ENCODE measurements at places on chromosomes 12 and 14.

GRCh38 chr14:50578433-50578832, 18.5 kb downstream of the ATL1 start:
- DNase-seq: no peak

- no peak for DNase-seq
Measured at GRCh38 chr12:81811778-81812125, 52.6 kb upstream of the PPFIA2 start.

- no peak for DNase-seq
Measured at GRCh38 chr12:42979746-42980145, 390.2 kb upstream of the PRICKLE1 start.

GRCh38 chr14:89058697-89059096, 234.2 kb downstream of the TTC8 start:
- DNase-seq: no peak

- no peak for DNase-seq
Measured at GRCh38 chr12:57089271-57090245, 644 bp downstream of the NAB2 start.

DNA sequence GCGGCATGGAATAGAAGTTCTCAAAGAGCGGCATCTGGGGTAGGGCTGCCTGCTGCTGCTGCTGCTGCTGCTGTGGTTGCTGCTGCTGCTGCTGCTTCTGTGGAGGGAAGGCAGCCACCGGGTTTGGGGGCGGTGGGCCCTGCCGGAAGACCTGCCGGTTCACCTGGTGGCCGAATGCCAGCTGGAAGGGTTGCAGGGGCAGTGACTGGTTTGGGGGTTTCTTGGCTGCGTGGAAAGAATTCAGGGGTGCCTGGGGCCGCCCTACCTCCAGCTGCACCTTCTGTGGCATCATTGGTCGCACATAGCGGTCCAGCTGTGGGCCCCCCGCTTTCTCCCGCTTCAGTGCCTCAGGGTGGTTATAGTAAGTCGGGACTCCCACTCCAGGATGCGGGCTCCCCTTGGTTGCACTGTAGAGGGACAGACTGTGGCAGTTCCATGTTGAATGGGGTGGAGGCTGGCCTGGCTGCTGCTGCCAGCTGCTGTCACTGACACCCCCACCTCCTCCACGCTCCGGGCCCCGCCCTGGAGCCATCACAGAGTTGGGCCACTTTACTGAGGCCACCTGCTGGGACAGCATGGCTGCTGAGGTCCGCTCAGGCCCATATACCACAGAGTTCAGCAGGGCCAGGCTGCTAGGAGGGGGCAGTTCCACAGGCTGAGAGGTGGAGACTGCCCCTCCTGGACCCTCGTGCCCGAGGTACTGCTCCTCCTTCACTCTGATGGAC, 25.2 kb upstream of the PNMA1 start:
- no peak for DNase-seq

DNA sequence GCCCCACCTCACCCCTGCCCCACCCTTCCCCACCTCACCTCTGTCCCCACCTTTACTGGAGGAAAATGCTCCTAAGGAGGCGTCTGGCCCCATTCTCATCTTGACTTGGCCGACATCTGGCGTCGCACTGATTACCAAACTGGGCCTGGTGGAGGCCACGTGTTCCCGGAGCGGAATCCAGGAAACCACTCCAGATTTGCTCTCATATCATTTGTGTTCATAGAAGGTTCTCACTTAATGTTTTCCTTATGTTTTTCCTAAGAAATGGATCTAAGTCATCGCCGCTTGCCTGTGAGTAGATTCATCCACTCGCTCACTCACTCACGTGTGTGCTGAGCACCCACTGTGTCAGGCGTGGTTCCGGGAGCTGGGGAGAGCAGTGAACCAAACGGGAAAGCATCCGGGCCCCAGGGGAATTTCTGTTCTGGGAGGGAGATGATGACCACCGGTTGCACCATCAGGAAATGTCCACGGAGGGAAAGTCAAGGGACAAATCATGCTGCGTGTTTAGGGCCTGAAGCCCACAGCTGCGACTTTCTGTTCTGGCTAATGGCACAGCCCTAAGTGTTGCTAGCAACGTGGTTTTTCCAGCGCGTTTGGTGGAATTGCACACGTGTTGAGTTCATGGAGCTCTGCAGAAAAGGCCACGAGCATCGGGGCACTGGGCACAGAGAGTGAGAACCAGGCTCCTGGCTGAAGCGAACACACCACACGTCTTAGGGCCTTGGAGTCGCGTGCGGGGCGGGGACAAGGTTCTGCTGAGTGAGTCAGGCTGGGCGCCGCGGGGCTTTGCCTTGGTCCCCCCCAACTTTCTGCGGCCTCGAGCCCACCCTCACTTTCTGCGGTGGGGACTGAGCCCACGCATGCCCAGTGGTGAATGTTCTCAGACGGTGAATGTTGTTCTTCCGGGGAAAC, 57.7 kb downstream of the ADGRD1 start:
- no peak for DNase-seq

DNA sequence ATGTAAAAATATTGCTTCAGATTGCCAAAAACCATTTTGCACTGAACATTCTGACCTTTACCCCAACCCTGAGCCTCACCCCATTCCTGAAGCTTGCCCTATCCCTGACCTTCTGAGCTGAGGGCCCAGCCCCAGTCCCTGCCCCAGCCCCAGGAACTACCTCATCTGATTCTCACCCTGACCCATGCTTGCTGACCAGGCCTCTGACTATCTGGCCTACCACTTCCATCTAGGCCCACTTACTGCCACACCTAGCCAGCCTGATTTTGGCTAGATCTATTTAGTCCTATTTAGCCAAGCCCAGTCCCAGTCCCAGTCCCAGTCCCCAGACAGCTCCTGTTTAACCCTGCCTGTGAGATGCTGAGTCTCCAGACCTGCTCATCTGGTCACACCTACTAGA, 33.6 kb downstream of the OR10P1 start:
- DNase-seq: no peak

- DNase-seq: no peak
Measured at GRCh38 chr12:131102991-131103668, 149.4 kb downstream of the ADGRD1 start.

DNA sequence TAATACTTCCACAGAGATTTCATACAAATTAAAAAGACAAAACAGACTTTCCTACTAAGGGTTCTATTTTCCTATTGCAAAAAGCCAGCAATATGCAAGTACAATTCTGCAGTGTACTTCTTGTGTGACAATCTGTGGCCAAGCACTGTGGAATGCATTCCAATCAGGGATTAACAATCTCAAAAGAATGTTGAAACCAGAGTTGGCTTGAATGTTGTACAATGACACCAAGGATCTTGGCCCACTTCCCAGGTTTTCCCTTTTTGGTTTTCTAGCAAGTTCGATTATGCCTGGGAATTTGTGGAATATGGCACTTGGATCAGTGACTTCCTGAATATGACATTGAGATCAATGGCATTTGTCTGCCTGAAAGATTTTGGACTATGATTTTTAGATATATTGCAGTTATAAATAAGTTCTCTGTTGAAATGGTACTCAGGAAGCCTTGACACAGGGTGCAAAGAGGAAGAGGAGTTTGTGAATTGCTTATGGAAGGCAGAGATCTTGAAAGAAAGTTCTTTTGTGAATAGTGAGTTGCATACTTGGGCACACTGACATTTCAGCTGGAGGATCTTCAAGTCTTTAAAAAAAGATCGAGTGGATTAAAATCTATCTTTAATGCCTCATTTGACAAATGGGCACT, 81.4 kb upstream of the FERMT2 start:
- DNase-seq: no peak

- DNase-seq: peak; percentile 61
Measured at GRCh38 chr14:104708606-104709268, 15.3 kb upstream of the ADSS1 start.

DNA sequence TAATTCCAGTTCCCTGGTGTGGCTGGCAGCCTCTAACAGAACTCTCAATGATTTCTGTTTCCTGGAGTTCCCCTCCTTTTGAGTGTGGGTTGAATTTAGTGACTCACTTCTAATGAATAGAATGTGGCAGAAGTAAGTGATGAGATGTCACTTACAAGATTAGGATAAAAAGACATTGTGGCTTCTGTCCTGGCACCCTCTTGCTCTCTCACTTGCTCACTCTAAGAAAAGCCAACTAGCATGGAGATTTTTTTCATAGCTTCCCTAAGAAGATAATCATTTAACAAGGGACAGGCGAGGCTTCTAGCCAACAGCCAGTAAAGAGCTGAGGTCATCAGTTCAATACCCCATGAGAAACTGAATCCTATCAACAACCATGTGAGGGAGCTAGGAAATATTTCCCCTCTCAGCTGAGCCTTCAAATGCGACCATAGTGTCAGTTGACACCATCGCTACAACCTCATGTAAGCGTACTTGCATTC, 156.7 kb downstream of the TMTC3 start:
- no peak for DNase-seq

- no peak for DNase-seq
Measured at GRCh38 chr14:71433303-71433702, 498.9 kb upstream of the RGS6 start.

DNA sequence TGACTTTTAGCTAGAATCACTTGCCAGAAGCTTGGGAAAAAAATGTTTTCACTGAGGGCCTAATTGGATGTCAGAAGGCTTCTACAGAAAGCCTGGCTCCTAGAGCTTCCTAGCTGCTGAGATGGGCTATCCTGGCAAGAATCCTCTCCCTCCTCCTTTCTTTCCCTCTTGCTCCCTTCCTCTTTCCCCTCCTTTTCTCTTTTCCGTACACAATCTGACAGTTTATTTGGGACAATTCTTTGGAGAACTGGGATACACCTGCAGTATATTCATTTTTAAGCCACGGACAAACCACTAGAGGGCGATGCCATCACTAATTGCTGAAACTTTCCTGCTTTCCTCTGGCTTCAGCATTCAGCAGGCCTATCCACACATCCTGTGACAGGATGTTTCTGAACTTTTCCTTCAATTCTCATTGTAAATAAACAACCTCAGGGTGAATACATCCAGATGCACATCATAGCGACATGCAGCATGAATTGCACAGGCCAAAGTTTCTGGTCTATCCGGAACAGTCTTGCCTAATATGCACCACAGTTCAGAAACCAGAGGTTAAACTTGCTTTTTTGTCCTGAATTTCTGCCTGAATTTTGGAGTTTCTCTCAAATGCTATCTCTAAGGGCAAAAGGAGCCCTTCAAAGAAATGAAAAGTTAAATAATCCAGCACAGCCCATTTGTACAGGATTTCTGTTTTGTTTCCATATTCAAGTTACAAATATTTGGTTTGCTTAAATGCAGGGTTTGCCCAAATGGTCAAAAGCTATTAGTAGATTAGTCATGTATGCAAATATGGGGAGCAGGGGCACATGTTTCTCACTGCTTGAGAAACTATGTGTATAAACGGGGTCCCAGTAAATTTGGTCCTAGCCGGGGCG, 142.8 kb downstream of the PAWR start:
- DNase-seq: no peak

GRCh38 chr14:60221457-60221856, 27.6 kb upstream of the PPM1A start:
- no peak for DNase-seq

DNA sequence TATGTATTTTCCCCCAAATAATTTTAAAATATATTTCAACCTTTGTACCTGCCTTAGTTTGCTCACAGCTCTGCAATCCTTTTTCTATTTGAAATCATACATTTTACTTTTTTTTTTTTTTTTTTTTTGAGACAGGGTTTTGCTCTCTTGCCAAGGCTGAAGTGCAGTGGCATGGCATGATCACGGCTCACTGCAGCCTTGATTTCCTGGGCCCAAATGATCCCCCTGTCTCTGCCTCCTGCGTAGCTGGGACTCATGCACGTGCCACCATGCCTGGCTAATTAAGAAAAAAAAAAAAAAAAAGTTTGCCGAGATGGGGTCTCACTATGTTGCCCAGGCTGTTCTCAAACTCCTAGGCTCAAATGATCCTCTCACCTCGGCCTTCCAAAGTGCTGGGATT, 1.3 kb upstream of the SYCP3 start:
- no peak for DNase-seq

GRCh38 chr12:124778411-124778810, 85.3 kb downstream of the SCARB1 start:
- DNase-seq: no peak

DNA sequence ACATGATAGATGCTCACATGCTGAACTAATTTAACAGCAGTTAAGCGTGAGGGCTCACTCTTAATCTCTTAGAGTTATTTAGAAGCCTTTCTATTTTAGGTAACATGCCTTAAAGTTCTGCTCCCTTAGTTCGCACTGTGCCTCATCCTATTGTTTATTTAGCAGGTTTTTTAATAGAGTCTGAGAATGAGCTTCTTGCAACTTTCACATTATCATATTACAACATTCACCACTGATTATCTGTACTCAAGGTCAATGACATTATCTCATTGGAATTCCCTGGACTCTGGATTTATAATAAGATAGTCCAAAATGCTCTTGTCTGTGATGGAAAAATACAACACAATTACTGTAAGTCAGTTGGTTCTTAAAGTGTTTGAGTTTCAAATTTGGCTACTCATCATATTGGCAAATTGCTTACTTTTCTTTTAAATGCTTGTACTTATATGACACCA, 183.6 kb upstream of the SLC38A2 start:
- DNase-seq: no peak

DNA sequence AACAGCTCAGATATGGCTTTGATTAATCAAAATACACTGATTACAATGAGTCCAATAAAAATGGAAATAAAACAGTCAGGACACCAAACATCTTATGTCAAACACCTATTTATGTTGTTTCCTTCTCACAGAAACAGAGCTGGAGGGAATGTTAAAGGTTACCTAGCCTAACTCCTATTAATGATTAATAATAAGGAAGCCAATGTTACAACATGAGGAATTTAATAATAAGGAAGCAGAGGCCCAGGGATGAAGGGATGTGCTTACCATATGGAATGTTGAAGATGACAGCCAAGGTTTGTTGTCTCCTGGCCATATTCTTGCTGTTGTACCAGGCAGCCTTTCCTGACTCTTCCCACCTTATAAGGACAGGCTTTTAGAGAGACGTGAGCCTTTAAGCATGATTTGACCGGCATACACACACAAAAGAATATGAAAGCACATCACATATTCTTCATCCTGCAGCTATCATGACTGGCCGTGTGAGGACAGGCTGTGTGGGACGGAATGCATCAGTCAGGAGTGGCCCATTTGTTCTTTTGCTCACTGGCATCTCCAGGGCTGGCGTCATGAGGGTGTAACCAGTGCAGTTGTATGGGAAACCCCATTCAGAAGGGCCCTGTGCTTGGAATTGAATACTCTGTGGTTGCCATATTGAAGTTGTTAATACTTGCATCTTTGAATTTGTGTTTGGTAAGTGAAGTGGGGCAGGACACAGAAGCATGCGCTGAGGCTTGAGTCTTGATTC, 3.1 kb upstream of the GPRC5D start:
- DNase-seq: no peak

DNA sequence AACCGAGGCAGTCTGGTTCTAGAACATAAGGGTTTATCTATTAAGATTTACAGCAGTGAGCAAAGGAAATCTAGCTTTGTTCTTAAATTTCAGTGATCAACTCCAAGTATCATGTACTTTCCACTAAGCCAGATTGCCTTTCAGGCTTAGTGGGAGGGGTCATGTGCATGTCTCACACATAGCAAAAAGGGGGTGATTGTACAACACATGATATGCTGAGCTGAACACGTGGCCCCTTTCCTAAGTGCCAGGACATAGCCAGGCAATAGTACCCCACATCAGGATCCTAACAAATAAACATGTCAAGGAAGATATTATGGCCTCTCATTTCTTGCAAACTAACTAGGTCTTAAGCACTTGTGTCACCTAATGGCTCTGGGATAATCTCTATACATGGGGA, 347.2 kb downstream of the C12orf75 start:
- no peak for DNase-seq

Measured in activated T-helper 9 cell treated with anti-CD3 and anti-CD28 coated beads, Interleukin-2, amount 50 U/mL, for 16 hours (primary cell).